Sigmoid colon (tissue), 7 donors: ENCODE measurements at places on chromosomes 5 and 9. TPM values are rescaled to one million over a fixed set of nuclear protein-coding genes. Genes with fewer than 3 reads are reported as not detected.

Gene MARCOL
- not detected for polyA plus RNA-seq

DNA sequence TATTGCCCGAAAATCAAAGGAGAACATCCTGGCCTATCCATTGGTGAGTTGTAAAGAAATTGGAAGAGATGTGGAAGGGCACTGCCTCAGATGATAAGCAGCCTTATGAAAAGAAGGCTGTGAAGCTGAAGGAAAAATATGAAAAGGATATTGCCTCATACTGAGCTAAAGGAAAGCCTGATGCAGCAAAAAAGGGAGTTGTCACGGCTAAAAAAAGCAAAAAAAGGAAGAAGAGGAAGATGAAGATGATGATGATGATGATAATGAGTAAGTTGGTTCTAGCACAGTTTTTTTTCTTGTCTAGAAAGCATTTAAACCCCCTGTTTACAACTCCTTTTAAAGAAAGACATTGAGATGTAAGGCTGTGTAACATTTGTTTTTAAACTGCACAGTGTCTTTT lies 59.8 kb upstream of the ZBED3 start:
- no peaks in the 10 kb centered on the region for H3K36me3 ChIP-seq
- H3K4me3 ChIP-seq: no peak overlapping the region
- H3K27ac ChIP-seq: no peak overlapping the region
- H3K4me1 ChIP-seq: no peaks in the 10 kb centered on the region
- no peaks in the 10 kb centered on the region for H3K27me3 ChIP-seq

Gene LCN6
- polyA plus RNA-seq: 2.3 TPM

Gene FIBCD1
- polyA plus RNA-seq: 11.9 TPM

Gene SPATA31A3
- polyA plus RNA-seq: not detected

Gene RNF183
- not detected for polyA plus RNA-seq

- H3K4me1 ChIP-seq: no peaks in the 10 kb centered on the region
- no peaks in the 10 kb centered on the region for H3K36me3 ChIP-seq
- H3K4me3 ChIP-seq: no peak overlapping the region
- DNase-seq: no peak
- no peaks in the 10 kb centered on the region for H3K27me3 ChIP-seq
These were observed 10.6 kb upstream of the PPP1R26 start for GRCh38 chr9:135468854-135469521.

DNA sequence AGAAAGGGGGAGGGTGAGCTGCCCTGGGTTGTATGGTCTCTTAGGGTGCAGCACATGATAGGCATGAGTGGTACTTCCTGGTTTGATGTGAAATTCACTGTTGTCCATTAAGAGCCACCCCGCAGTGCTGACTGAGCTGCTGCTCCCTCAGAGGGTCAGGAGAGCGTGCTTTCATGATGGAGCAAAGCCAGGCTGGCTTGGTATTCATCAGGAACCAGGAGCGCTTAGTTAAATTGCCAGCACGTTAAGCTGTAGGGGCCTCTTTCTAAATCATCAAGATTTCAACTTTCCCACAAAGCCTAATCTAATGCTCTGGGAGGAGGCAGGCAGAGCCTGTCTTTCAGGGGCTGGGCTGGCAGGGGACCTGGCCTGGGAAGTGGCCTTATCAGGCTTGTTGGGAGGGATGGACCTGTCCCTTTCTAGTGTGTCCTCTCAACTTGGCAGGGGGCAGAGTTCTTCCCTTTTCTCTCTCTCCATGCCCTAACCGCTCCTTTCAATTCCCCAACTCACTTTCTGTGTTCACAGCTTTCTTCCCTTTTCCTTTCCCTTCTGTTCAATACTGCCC lies 7.9 kb downstream of the CYSTM1 start:
- DNase-seq: peak; percentile 77
- H3K27ac ChIP-seq: peak overlapping the region; percentile 61
- no peaks in the 10 kb centered on the region for H3K36me3 ChIP-seq
- no peaks in the 10 kb centered on the region for H3K27me3 ChIP-seq

Gene IL13
- 0.15 TPM for polyA plus RNA-seq

Gene DROSHA
- 26.4 TPM for polyA plus RNA-seq

Gene SLC4A9
- not detected for polyA plus RNA-seq

GRCh38 chr5:4929092-4929655 lies 211.0 kb upstream of the ADAMTS16 start:
- peaks cover 22% of the 10 kb centered on the region for H3K4me1 ChIP-seq
- H3K27ac ChIP-seq: peak overlapping the region; percentile 80
- no peak overlapping the region for H3K4me3 ChIP-seq
- H3K27me3 ChIP-seq: no peaks in the 10 kb centered on the region

Gene FCN1
- polyA plus RNA-seq: 0.69 TPM

DNA sequence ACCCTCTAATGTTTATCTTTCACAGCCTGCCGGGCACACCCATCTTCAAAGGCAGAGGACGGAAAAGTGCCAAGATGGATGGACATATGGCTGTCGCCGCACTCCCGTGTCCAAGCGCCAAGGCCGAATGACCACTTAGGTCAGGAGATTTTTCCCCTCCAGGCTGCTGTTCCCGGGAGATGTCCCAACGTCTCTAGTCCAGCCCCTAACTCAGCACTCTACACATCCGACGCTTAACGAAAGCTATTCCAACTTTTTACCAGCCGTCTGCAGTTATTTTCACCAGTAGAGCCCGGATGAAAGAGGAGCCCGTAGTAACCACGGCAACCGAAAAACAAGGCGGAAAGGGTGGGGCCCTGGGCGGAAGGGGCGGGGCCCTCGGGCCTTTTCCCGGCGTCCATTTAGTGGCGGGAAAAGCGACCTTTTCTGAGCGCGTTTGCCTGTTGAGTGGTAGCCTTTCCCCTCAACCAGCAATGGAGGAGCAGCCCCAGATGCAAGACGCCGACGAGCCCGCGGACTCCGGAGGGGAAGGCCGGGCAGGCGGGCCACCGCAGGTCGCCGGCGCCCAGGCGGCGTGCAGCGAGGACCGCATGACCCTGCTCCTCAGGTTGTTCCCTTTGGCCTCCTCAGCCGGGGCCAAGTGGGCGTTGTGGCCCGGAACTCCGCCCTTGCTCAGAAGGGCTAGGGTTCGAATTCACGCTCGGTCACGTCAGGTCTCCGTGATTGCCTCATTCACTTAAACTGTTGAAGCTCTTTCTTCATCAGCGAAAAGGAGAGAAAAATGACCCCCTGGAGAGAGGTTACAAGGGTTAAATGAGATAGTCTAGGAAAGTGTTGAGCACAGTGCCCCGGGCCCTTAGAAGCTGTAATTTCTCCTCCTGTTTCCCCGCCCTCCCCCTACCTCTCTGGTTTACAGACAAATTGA lies at the start of gene CENPH:
Gene CENPH (plus strand): TSS at position 422 of the 925 bp plus-strand sequence. CDS start 52 bp downstream, at position 474.
- peaks cover 12% of the 10 kb centered on the region for H3K4me1 ChIP-seq
- peak within 1 kb of the TSS; percentile 60 for H3K4me3 ChIP-seq
- peak; percentile 93 for DNase-seq
- peak within 1 kb of the TSS; percentile 77 for H3K27ac ChIP-seq
- no peaks in the 10 kb centered on the region for H3K27me3 ChIP-seq

DNA sequence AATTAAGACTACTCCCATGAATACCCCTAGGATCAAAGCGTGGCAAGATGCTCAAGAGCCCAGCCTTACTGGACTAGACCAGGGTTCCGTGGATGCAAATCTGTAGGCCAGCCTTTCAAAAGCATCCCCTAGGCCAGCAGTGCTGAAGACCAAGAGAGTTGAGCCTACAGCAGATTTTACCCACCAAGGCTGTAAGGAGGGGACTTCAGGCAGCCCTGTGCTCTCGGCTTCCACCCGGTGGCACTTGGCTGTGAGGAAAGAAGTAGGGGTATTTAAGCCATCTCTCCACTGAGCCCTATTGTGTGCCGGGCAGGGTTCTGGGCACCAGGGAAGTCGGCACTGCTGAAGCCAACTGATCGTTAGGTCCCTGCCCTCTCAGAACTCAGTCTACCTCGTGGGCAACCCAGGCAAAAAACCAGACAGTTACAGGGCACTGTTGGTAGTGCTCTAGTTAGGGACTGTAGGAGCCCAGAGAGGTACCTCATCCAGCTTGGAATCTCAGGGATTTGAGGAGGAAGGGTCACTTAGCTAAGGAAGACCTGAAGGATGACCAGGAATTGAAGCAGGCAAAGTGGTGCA lies 25.5 kb downstream of the TCF7 start:
- no peaks in the 10 kb centered on the region for H3K4me1 ChIP-seq
- H3K27ac ChIP-seq: no peak overlapping the region
- no peak overlapping the region for H3K4me3 ChIP-seq
- peaks cover 6% of the 10 kb centered on the region for H3K36me3 ChIP-seq
- peak; percentile 40 for DNase-seq

DNA sequence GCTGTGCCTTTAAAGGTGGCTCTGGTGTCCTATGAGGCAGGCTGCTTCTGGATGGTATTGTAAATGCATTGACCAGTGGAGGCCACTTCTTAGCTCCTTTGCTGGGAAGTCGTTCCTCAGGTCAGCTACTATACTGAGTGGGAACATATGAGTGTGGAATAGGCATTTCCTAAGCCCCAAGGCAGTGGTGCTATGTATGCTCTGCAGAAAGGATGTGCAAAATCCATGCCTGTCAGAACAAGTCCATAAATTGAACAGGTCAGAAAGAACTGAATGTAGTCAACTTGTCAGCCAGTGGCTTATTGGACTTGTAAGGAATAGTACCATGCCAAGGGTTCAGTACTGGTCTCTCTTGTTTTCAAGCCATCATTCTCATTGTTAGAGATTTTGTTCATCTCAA lies 216.4 kb downstream of the CDH10 start:
- H3K4me3 ChIP-seq: no peak overlapping the region
- H3K4me1 ChIP-seq: no peaks in the 10 kb centered on the region
- H3K27me3 ChIP-seq: no peaks in the 10 kb centered on the region
- no peaks in the 10 kb centered on the region for H3K36me3 ChIP-seq

DNA sequence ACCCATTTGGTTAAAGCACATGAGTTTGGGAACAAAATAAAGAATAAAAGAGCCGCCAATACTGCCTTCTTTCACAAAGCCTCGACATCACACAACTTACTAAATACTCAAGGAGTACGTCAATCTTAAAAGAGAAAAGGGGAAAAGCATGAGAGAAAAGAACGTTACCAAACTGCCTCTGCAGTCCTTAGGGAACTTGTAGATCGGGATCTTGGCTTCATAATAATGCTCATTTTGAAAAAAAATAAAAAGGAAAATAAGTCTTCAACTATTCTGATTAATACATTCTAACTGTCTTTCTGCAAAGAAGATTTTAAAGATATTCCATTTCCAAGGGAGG lies 618.4 kb downstream of the PDE4D start:
- DNase-seq: no peak
- peaks cover 26% of the 10 kb centered on the region for H3K4me1 ChIP-seq
- H3K4me3 ChIP-seq: peak overlapping the region; percentile 56
- H3K27me3 ChIP-seq: no peaks in the 10 kb centered on the region
- H3K36me3 ChIP-seq: no peaks in the 10 kb centered on the region

- no peaks in the 10 kb centered on the region for H3K36me3 ChIP-seq
- H3K27ac ChIP-seq: no peak overlapping the region
- H3K4me1 ChIP-seq: no peaks in the 10 kb centered on the region
- H3K27me3 ChIP-seq: no peaks in the 10 kb centered on the region
- H3K4me3 ChIP-seq: no peak overlapping the region
These were observed 30.8 kb upstream of the NIM1K start for GRCh38 chr5:43161244-43161643.

DNA sequence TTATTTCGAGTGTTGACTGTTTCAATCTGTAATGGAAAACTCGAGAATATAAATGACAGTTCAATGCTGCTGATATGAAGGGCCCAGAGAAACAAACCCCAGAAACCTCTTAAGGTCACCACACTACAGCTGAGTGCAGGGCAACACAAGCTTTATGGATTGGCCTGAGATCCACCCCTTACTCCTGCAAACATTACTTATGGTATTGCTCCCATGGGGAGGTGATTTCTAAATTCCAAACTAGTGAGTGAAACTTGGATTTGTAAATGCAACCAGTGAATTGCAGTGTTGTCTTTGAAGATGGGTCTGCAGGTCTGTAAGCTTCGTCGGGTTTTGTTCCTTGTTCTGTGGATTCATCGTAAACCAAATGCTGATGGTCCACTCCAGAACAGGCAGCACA lies 85.4 kb downstream of the NTRK2 start:
- no peaks in the 10 kb centered on the region for H3K4me1 ChIP-seq
- H3K4me3 ChIP-seq: no peak overlapping the region
- DNase-seq: no peak
- no peaks in the 10 kb centered on the region for H3K36me3 ChIP-seq
- H3K27ac ChIP-seq: no peak overlapping the region

DNA sequence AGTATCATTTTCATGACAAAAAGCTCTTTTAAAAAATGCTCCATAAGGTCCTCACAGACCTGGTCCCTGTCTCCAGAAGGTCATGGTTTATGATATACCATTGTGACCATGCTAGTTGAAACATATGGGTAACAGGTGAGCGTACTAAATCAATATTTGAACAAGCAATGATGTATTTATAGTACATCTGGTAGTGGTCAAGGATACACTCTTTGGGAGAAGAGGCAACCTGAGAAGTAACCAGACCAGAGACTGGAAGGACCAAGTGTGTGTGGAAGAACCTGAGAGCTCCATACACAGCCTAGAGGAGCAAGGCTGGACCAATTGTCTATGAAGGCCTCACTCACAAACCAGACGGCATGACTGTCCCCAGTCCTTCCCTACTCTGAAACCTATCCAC lies 55.1 kb downstream of the LHFPL2 start:
- no peak for DNase-seq
- H3K27me3 ChIP-seq: no peaks in the 10 kb centered on the region
- no peak overlapping the region for H3K4me3 ChIP-seq
- H3K4me1 ChIP-seq: peaks cover 70% of the 10 kb centered on the region
- no peaks in the 10 kb centered on the region for H3K36me3 ChIP-seq

- no peak overlapping the region for H3K27ac ChIP-seq
- H3K4me1 ChIP-seq: peaks cover 12% of the 10 kb centered on the region
- no peak overlapping the region for H3K4me3 ChIP-seq
- no peaks in the 10 kb centered on the region for H3K36me3 ChIP-seq
These were observed 45.8 kb upstream of the GRAMD2B start for GRCh38 chr5:126377424-126377823.

DNA sequence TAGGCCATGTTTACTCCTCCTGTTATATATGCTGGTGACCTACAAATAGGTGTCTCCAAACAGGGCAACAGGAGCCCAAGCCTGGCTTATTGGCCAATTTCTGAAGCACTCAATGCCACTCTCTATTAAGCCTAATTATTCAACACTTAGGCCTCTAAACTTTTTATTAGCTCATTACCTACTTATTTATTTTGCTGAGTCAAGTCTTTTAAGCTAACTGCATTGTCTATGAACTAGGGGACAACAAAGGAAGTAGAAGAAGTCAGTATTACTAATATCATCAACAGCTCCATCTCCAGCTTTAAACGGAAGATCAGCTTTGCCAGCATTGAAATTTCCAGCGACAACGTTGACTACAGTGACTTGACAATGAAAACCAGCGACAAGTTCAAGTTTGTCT lies 28.2 kb downstream of the GABRP start:
- H3K4me3 ChIP-seq: no peak overlapping the region
- H3K27me3 ChIP-seq: no peaks in the 10 kb centered on the region
- H3K27ac ChIP-seq: no peak overlapping the region
- no peak for DNase-seq
- no peaks in the 10 kb centered on the region for H3K36me3 ChIP-seq
- H3K4me1 ChIP-seq: no peaks in the 10 kb centered on the region

GRCh38 chr5:40416098-40416497 lies 263.6 kb upstream of the PTGER4 start:
- H3K4me1 ChIP-seq: no peaks in the 10 kb centered on the region
- DNase-seq: no peak
- no peak overlapping the region for H3K4me3 ChIP-seq
- H3K27me3 ChIP-seq: no peaks in the 10 kb centered on the region

Gene SLC6A7
- 0.60 TPM for polyA plus RNA-seq

- no peaks in the 10 kb centered on the region for H3K27me3 ChIP-seq
- H3K4me1 ChIP-seq: no peaks in the 10 kb centered on the region
- no peak for DNase-seq
- H3K36me3 ChIP-seq: no peaks in the 10 kb centered on the region
- no peak overlapping the region for H3K27ac ChIP-seq
These were observed 46.7 kb downstream of the ZNF354A start for GRCh38 chr5:178683783-178684182.

Gene GARIN3
- not detected for polyA plus RNA-seq
